ENCODE measurements at places on chromosomes 13 and 19.
A peak's percentile ranks its signal among the peaks of the same experiment; 100 is the strongest.

GRCh38 chr13:29888306-29888705, 37.9 kb upstream of the UBL3 start:
- no peak for DNase-seq

DNA sequence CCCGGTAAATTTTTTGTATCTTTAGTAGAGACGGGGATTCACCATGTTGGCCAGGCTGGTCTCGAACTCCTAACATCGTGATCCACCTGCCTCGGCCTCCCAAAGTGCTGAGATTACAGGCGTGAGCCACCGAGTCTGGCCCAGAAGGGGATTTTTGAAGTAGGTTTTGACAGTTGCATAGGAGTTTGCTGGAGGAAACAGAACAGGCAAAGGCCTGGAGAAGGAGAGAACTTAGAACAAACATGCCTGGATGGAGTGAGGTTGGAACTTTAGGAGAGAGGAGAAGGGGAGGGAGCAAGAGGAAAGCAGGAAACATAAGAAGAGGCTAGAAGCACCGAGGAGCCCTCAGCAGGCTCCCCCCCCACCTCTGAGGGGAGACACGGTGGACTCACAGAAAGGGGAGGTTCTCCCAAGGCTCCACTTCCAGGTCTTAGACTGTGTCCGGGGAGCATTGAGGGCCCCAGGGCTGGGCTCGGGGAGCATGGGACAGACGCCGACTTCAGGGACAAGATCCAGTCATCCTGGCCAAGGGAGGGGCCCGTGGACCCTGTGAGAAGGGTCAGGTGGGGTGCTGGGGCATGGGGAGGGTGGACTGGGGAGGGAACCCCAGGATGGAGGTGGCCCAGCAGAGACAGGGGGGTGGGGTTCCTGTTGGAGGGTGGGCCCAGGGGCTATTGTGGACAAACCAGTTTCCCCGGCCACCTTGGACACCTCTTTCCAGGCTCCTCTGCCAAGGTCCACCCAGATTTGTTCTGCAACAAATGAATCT, 1.8 kb upstream of the FBN3 start:
- DNase-seq, result no peak

- DNase-seq, result no peak
Measured at GRCh38 chr19:2574971-2575630, 99.2 kb downstream of the GADD45B start.

DNA sequence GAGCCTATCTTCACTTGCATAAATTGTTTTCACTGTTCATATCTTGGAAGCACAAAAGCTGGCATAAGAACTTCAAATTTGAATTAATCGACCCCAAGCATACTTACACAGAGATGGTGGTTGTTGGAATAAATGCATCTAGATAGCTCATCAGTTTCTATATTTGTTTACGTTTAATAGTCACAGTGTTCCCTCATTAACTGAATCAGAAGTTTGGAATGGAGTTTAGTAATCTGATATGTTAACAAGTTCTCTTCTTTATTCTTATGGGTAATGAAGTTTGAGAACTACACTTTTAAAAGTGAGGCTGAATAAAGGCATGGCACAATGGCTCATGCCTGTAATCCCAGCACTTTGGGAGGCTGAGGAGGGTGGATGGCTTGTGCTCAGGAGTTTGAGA, 886.7 kb upstream of the PCDH20 start:
- DNase-seq, result no peak

- DNase-seq, result no peak
Measured at GRCh38 chr19:55698256-55698655, 23.2 kb downstream of the EPN1 start.

GRCh38 chr19:1923319-1923718, 17.7 kb upstream of the CSNK1G2 start:
- DNase-seq, result peak; percentile 59

All from stimulated activated CD4-positive, alpha-beta T cell treated with anti-CD3 and anti-CD28 coated beads, TNF-alpha, amount 100 ng/mL, for 24 hours (primary cell).